ENCODE measurements at places on chromosomes 11 and 22.

- no peak for DNase-seq
These were observed 102.3 kb upstream of the DRD2 start for GRCh38 chr11:113577356-113578032.

GRCh38 chr11:132559331-132560036 is 972.8 kb downstream of the OPCML start:
- DNase-seq: no peak

- no peak for DNase-seq
These were observed 2.2 kb downstream of the UBXN1 start for GRCh38 chr11:62676698-62677097.

- DNase-seq: no peak
These were observed 6.4 kb downstream of the SNU13 start for GRCh38 chr22:41682033-41682807.

DNA sequence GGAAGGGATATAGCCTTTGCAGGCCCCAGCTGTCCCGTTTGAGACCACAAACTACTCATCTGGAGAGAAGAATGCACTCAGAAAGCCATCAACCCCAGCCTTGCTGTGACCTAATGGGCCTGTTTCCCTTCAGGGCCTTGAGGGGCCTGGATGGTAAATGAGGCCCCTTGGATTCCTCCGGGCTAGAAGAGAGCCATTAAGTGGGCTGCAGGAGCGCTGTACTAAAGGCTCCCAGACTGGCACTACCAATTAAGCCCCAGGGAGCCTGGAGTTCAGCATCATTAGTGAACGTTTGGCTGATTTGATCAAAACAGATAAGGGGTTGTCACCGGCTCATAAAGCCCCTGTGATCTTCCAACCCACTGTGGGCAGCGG is 23.0 kb downstream of the CD5 start:
- DNase-seq: no peak

GRCh38 chr11:3906166-3906565 is 50.7 kb downstream of the STIM1 start:
- no peak for DNase-seq

- DNase-seq: no peak
These were observed 121.7 kb downstream of the OSBP2 start for GRCh38 chr22:30816413-30816812.

- DNase-seq: no peak
These were observed 364.9 kb downstream of the BRD1 start for GRCh38 chr22:49462795-49463194.

GRCh38 chr11:134951305-134951700 is 539.3 kb upstream of the B3GAT1 start:
- DNase-seq: no peak

DNA sequence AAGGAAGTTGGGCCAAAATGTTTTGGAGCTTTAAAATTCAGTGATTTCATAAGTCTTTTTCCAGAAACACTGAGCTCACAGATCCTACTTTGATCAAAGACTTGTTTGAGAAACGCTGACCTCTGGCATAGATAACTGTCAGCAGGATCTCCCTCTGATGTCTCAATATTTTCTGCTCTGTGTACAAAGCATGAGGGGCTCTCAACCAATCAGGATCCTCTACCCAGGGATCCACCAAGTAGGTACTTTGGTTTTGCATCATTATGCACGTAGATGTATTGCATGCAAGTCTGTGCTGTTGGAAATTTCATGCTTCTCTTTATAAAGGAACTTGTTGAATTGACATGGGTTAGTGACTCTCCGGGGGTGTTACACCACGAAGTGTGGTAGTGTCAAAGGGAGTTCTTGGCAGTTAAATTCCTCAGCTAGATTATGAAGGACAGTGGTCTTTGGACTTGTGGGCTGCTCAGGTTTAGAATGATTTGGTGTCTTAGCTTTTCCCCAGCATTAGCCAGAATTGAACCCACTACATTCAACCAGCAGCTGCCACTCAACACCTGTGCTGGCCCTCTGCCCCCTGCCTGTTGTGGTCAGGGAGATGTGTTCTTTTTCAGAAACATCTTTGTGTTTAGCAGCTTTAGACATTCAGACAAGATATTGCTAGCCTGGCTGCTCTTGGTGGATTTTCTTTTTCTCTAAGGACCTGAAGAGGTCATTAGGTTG is 1.7 kb upstream of the DIXDC1 start:
- DNase-seq: no peak

- no peak for DNase-seq
These were observed 1.4 kb upstream of the C22orf39 start for GRCh38 chr22:19448739-19449421.

GRCh38 chr22:16958475-16958874 is 49.5 kb downstream of the GAB4 start:
- no peak for DNase-seq

DNA sequence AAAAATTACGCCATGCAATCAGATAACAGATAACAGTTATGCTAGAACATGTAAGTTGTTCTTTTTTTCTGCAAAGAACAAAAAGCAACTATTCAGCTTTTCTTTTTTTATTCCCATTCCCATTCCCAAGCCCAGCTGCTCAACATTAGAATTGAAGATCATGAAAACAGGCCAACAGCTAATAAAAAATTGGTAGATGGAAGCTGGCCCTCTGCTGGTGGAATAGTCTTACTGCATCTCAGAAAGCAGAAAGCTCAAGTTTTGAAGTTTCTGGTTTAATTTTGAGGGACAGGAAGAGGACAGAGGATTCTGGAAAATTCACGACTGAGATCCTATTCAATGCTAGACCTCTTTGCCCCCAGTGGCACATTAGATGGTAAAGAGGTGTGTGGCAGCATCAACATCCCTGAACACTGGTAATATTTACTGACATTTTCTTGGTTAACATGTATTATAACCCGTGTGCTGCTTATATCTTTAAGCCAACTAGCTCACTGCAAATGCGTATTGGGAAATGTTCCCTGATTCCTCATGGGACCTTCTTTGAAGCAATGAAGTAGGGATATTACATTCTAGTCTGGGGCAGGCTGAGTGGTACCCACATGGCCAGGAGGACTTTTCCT is 591.2 kb downstream of the OPCML start:
- DNase-seq: peak; percentile 12

DNA sequence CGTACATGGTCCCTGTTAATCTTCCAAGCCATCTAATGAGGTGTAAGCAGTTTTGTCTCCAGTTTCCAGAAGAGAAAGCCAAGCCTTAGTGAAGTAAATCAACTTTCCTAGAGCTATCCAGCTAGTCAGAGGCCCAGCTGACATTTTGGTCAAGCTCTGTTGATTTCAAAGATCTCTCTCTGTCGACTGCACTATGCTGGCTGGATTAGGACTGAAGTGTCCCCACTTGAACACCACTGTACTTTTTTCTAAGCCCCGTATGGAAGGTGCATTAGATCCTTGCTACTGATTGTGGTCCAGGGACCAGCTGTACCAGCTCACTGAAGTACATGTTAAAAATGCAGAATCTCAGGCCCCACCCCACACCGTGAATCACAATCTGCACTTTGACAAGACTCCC is 176.5 kb upstream of the NAV2 start:
- DNase-seq: no peak

DNA sequence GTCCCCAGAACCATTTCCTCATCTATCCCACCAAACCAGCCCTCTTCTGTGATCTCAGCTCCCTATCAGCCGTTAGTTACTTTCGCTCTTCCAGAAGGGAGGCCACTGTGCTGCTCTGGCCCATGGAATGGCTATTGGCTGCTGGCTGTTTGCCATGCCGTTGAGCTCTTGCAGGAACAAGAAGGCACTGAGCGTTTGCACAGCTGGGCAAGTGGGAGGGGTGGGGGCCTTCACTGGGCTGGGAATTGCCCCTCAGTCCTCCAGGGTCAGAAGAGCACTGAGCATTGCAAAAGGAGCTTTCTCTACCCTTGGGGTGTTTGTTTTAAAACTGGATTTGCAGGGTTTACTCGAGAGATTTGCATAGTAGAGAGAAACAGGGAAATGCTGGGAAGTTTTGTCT is 129.0 kb upstream of the PARVA start:
- no peak for DNase-seq

DNA sequence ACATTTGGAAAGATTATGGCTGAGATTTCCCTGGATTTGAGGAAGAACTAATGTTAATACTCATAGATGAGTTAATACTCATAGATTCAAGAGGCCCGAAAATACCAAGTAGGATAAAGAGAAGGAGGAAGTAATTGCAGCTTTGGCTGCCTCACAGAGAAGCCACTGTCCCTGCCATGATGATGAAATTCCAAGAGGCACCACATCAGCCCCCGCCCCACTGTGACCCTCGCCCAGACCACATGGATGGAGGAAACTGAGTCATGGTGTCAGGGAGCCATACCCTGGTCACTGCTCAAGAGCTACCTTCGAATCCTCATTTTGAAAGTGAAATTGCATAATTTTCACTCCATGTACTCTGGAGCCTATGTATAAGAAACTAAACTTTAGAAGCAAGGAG is 92.9 kb upstream of the SLC22A12 start:
- no peak for DNase-seq

DNA sequence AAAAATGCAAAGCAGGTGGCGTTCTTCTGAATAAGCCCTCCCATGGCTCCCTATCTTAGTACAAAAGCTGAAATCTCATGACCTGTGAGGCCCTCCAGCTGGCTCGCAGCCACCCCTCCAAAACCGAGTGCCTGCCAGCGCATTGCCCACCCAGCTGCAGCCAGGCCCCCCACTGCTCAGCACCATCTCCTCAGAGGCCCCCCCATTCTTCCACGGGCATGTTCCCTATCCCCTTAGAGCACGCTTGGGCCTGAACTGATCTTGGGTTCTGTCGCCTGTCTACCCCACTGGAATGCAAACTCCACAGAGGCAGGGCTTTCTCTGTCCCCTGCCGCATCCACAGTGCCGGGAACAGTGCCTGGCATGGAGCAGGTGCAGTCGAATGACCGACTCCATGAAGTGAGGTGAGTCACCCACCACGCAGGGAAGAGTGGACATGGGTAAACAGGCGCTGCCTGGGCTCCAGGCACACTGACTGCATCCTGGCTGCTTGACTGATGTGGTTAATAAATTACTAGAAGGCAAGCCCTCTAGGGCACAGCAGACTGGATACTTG is 11.3 kb upstream of the EFCAB6 start:
- no peak for DNase-seq

DNA sequence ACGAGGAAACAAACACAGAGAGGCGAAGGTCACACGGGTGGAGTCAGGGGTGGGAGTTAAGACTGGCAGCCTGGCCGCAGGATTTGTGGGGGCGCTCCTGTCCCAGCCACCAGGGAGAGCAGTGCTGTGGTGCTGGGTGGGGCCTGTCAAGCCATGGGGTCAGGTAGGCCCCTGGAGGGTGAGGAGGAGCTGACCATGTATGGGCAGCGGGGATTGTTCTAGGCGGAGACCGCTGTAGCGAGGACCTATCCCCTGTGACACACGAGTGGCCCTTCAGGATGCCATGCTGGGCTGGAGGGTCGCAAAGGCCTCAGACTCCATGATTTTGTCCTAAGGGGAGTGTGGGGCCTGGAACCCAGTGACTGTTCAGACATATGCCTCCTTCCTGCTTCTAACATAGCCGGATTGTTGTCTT is 1.6 kb upstream of the RPS19BP1 start:
- DNase-seq: no peak

DNA sequence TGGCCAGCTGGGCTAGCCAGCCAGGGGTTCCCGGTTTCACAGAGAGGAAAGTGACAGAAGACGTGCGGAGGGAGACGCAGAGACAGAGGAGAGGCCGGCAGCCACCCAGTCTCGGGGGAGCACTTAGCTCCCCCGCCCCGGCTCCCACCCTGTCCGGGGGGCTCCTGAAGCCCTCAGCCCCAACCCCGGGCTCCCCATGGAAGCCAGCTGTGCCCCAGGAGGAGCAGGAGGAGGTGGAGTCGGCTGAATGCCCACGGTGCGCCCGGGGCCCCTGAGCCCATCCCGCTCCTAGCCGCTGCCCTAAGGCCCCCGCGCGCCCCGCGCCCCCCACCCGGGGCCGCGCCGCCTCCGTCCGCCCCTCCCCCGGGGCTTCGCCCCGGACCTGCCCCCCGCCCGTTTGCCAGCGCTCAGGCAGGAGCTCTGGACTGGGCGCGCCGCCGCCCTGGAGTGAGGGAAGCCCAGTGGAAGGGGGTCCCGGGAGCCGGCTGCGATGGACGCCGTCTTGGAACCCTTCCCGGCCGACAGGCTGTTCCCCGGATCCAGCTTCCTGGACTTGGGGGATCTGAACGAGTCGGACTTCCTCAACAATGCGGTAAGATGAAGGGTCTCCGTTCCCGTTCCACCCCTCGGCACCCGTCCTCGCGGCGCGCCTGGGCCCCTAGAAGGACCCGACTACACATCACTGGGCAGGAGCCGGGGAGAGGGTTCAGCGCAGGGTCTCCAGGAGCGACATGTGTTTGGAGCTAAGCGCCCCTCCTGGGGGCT is at the start of gene CREB3L1:
TSS of gene CREB3L1 (plus strand) at position 41 of the 765 bp plus-strand sequence. CDS start at position 491, 450 bp downstream.
- no peak for DNase-seq

GRCh38 chr11:35822815-35823495 is 120.9 kb upstream of the LDLRAD3 start:
- no peak for DNase-seq

DNA sequence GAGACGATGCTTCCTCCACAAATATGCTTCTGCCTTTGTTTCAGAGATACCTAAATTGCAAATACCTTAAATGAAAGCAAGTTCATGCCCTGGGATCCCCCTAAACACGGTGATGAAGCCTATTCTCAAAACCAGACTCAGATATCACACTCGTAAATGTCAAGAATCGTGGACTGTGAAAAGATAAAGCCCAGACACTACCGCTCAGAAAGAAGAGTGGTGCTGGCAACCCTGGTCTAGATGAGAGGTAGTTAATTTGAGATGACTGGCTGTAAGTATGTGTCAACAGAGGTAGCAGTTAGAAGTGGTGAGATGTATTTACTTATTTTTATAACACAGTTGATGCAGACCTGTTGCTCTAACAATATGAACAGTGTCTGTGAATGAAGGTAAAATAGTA is 2.5 kb downstream of the OVCH2 start:
- DNase-seq: no peak

All from glomerular endothelial cell (primary cell).